Uterine smooth muscle cell (primary cell): ENCODE measurements at places on chromosomes 16 and 17. TPM values are rescaled to one million over a fixed set of nuclear protein-coding genes. Genes with fewer than 3 reads are reported as not detected.

The SCIMP gene
- total RNA-seq, result not detected in 2 replicates

The ZSCAN10 gene
- total RNA-seq, result not detected in 2 replicates

The PRSS22 gene
- 0.12 and 1.5 TPM in 2 replicates for total RNA-seq

The SPATA22 gene
- total RNA-seq, result not detected in 2 replicates

The TBC1D3L gene
- total RNA-seq, result 2.1 and 3.9 TPM in 2 replicates

The TPSD1 gene
- not detected in 2 replicates for total RNA-seq

The SARM1 gene
- 7.2 and 9.0 TPM in 2 replicates for total RNA-seq

The CRISPLD2 gene
- total RNA-seq, result 4.5 and 5.4 TPM in 2 replicates

The GP2 gene
- not detected in 2 replicates for total RNA-seq

The CORO7 gene
- total RNA-seq, result 20.1 and 25.6 TPM in 2 replicates

The NEUROD2 gene
- total RNA-seq, result not detected in 2 replicates

The RAPGEFL1 gene
- 1.7 and 2.5 TPM in 2 replicates for total RNA-seq

The SLC12A3 gene
- total RNA-seq, result under 0.01 TPM in 1 of 2 replicates, not detected in the other

The CD300LF gene
- not detected in 2 replicates for total RNA-seq

The HOXB6 gene
- 0.62 and 0.77 TPM in 2 replicates for total RNA-seq

The MT1E gene
- total RNA-seq, result 109 and 132 TPM in 2 replicates

The EFNB3 gene
- 0.11 and 0.12 TPM in 2 replicates for total RNA-seq

The GNAO1 gene
- total RNA-seq, result under 0.01 TPM in 2 replicates

The ACTG1 gene
- total RNA-seq, result 7,210 and 9,433 TPM in 2 replicates

The TSNAXIP1 gene
- total RNA-seq, result 0.50 and 0.89 TPM in 2 replicates

The RAB37 gene
- 0.11 TPM in 1 of 2 replicates, not detected in the other for total RNA-seq

The CDYL2 gene
- 9.9 and 10.3 TPM in 2 replicates for total RNA-seq

The MYH1 gene
- total RNA-seq, result under 0.01 TPM in 1 of 2 replicates, not detected in the other

The GSDMA gene
- total RNA-seq, result not detected in 2 replicates

The GPRC5B gene
- 0.55 and 1.1 TPM in 2 replicates for total RNA-seq

The C1QTNF8 gene
- not detected in 2 replicates for total RNA-seq

The DPEP2 gene
- total RNA-seq, result not detected in 2 replicates

The KRT26 gene
- not detected in 2 replicates for total RNA-seq

The PPM1E gene
- 0.55 and 1.2 TPM in 2 replicates for total RNA-seq

The FOXN1 gene
- total RNA-seq, result under 0.01 TPM in 1 of 2 replicates, not detected in the other

The COX6A2 gene
- not detected in 2 replicates for total RNA-seq

The GAS2L2 gene
- under 0.01 TPM in 1 of 2 replicates, not detected in the other for total RNA-seq
